ENCODE measurements at places on chromosomes 5 and 9.

- DNase-seq = no peak
Measured at GRCh38 chr9:120659209-120659608, 55.1 kb downstream of the MEGF9 start.

GRCh38 chr5:101278011-101278687 is 375.1 kb upstream of the ST8SIA4 start:
- no peak for DNase-seq

GRCh38 chr5:151141535-151141934 is 16.0 kb downstream of the ANXA6 start:
- DNase-seq = no peak

DNA sequence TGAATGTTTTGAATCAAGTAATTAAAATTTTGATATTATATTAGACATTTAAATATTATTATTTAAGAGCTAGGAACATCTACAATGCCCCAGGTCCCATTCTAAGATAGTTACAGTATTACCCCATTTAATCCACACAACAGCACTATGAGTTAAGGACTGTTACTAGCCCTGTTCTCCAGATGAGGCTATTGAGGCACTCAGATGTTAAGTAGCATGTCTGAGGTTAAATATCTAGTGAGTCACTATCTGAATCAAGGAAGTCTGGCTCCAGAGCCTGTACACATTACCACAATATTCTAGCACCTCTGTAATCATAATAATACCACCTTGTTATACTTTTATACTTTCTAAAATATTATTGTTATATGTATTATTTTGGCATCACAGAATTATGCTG is 304.6 kb downstream of the PDE4D start:
- no peak for DNase-seq

GRCh38 chr5:145157841-145158240 is 677.3 kb downstream of the PRELID2 start:
- DNase-seq = no peak

DNA sequence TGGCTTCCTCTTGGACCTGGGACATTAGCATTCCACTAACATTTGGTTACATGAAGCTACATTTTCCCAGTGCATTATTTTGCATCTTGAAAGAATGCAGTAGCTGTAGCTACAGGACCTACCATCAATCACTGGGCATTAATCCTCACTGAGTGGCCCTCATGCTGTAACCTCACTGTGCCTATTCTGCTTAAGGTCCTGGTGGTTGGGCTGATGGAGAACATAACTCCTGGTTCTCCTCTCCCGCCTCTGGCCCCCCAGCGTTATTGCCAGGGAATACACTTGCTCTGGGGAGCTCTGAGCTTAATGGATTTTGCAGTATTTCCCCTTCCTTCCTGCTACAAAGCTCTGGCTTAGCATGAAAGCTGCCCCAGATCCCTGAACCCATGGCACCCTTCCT is 111.5 kb upstream of the EQTN start:
- no peak for DNase-seq

GRCh38 chr9:34502471-34502870 is 20.3 kb downstream of the ENHO start:
- no peak for DNase-seq

DNA sequence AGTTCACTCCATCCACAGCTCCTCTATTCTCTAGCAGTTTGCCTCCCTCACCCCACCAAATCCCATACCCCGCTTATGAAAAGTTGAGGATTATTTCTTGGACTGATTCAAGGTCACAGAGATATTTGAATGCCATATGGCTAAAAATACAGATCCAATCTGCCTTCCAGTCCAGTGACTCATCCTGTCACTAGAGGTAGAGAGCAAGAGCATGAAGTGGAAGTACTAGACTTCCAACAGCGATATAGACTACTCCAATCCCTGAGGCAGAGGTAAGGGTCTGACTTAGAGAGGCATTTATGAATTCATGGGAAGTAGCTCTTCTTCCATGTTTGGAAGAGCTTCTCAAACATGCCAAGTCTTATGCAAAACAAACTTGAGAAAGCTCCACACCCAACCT is 72.4 kb upstream of the CCL21 start:
- no peak for DNase-seq

DNA sequence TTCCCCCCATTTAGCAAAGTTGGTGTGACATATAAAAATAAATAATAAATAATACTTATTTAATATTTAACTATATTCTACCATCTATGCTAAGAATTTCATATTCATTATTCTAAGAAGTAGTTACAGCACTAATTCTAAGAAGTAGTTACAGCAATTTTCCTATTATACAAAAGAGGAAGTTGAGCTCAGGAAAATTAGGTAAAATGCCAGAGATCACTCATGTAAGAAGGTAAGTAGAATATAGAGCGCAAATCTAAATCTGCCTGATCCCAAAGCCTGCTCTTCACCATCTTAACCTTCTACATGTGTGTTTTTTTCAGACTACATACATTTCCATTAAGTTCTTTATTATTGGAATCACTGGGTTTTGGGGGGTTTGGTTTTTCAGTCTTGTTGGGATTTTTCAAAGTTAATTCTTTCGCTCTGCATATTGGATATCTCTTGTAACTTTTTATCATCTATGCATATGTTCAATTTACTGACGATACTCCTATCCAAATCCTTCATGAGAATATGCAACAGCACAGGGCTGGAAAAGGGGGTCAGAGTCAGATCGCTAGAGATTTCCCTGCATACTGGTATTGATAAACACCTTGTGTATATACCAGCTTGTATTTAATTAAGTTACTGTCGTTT is 852.1 kb downstream of the MAT2B start:
- DNase-seq = no peak

DNA sequence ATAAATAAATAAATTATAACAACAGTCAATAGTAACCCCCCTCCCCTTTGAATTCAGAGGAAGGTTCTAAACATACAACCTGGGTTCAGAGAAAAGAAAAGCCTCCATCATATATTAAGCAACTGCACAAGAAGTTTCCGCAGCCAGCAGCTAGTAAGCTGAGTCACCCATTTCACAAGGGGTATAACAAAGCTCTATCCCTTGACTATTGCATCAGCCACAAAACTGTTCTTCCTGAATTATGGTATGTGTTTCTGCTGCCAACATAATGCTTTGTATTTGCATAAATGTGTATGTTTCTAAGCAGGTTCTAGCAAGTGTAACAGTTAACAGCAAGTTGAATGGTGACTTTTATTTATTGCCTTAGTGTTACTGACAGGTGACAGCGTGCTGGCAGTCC is 6.8 kb upstream of the CEP120 start:
- DNase-seq = no peak

DNA sequence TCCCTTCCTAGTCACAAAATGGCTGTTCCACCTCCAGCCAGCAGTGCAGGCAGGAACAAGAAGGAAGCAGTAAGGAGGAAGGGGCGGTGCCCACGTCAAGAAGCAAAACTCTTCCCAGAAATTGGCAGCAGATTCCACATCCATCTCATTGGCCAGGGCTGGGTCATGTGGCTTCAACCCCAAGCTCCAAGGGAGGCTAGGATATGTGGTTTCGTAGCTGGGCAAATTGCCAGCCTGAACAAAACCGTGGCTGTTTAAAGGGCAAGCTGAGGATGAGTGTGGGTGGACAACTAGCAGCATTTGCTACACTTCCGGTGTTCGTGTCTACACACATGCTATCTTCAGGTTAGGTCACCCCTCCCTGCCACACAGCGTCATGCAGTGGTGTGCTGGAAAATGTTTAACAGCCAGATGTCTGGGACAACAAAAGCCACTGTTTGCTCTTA is 92.1 kb upstream of the MAP1B start:
- no peak for DNase-seq

DNA sequence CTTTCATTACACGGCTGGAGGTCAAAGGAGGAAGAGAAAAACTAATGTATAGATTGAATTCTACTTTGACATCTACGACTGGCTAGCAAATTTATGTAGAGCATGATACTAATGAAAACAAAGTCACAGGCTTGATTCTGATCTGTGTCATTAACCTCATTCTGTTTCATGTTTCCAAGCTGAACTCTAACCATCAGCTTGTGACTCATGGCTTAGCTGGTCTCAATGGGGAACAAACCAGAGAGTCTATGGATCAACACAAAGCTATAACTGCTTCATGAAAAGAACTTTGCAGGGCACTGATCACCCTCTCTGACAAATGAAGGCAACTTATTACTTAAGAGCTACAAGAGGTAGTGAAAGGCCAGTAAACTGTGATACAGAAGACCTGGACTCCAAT is 23.6 kb upstream of the PDE4D start:
- no peak for DNase-seq

DNA sequence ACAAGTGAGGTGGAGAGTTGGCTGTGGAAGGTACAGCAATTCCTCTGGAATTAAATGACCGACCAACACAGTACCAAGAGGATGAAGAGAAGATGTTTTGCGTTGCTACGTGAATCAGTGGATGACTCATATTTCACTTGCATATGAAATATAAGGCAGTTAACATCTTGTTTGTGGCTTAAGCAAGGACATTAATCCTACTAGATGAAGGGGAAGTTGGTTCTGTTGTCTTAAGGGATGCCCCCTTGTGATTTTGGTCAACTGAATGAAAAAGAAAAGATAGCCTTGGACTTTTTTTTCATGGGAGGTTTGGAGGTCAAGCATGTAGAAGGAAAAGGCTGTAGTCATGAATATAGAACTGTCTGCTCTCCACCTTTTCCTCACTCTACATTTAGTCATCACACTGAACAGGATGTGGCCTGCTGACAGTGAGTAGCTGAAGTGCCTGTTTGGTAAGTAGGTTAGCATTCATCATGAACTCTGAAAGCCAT is 33.9 kb downstream of the VLDLR start:
- DNase-seq = no peak

DNA sequence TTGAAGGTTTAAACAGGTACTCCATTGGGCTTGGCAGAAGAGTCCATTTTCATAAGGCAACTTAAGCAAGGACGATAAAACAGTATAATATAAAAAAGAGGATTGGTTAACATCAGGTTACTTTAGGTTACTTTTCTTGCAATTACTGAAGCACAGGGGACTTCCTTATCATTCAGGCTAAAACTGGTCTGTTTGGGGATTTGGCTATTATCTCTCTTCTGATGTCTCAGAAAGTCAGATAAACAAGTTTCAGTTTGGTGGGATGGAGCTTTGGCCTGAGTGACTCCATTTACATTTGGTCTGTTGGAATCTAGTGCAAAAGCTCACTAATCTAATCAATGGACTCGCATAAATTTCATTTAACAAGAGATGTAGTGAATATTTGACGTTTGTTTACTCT is 8.0 kb downstream of the GAPT start:
- no peak for DNase-seq

DNA sequence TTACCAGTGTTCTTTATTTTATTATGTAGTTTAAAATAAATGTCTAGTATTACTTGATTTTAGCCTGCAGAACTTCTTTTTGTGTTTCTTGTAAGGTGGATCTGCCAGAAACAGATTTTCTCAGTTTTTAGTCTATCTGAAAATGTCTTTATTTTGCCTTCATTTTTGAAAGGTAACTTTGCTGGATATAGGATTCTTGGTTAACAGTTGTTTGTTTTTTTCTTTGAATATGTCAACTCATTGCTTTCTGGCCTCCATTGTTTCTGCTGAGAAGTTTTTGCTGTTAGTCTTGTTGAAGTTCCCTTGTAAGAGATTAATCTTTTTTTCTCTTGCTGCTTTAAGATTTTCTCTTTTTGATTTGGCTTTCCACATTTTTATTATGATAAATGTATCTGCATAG is 75.5 kb downstream of the MTREX start:
- DNase-seq = no peak

DNA sequence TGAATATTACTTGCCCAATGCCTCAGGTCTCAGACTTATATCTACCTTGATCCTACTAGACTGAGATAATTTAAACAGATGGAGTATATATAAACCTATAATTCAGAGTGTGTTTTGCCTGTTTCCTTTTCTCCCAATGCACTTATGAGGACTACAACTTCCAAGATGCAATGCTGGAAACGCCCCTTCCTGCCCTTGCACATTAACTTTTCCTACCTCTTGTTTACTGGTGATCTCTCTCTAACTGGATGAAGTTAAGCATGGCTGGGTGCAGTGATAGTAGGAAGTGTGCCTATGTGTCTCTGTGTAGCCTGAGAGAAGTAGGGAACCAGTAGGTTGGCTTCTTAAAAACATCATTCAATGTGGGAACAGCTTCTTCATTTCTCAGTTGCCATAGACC is 115.2 kb downstream of the SVEP1 start:
- DNase-seq = no peak

DNA sequence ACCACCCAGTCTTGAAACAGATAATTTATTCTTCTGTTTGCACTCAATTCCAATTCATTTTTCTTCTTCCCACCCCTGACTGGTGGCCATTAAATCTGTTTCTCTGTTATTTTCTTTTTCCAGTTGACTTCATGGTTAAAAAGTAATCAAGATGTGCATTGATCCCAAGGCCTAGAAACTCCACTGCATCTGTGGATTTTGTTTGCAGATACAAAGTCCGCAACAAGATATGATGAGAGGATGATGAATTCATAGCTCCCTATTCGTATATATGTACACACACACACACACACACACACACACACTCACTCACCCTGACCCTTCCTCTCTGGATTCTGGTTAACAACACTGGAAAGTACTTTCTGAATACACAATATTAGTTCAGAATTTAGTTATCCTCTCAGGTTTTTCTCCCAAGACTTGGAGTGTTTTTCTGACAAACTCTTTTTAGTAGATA is 52.4 kb downstream of the CD180 start:
- DNase-seq = no peak

GRCh38 chr9:23643656-23644258 is 182.3 kb downstream of the ELAVL2 start:
- no peak for DNase-seq

DNA sequence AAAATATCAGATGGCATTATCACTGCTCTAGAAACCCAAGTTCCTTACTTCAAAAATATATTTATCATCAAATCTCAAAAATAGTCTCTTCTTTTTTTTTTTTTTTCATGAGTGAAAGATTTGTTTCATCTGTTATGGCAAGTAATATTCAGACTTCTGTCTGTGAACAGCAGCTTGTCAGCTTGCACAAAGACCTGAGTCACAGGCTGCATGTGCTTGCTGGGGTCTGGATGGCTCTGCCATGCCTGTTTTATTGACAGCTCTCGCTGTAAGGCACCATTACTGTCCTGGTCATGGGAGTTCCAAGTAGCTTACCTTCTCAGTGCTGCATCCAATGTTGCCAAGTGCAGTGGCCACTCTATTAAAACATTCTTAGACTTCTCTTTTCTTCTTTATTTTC is 456.4 kb downstream of the GADD45G start:
- DNase-seq = no peak

DNA sequence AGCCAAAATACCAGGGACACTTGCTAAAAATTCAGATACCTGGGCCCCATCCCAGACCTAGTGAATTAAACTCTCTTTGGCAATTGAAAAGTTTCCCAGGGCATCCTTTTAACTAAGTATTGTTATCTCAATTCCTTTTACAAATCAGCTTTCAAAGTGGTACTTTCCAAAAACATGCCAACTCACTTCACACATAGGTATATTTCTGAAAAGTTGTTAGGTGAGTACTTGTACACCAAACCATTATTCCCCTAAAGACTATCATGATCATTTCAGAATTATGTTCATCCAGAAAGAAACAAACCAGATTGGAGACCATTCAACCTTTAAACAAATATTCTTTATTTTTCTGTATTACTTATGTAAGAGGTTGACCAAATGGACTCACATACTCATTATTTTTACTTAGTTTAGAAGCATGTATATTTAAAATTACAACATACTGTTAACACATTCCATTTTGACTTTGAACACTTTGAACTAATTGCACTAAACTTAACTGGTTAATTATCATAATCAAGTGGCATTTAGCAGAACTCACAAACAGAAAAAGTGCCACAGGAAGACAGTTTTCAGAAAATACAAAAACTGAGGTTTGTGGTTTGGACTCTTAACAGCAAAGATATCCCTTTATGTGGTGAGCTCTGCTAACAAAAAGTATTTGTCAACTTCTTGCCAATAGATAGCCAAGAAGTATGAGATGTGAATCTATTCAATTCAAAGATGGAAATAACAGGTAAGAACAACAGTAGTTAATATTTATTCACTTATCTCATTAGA is 40.7 kb downstream of the KIAA0825 start:
- DNase-seq = no peak
